ENCODE measurements at places on chromosomes 16 and 17. TPM values are rescaled to one million over a fixed set of nuclear protein-coding genes. Genes with fewer than 3 reads are reported as not detected.
A peak's percentile ranks its signal among the peaks of the same experiment; 100 is the strongest.

GRCh38 chr16:69435977-69436820, 11.8 kb downstream of the CYB5B start:
- H3K36me3 ChIP-seq: peaks cover 37% of the 10 kb centered on the region
- no peaks in the 10 kb centered on the region for H3K27me3 ChIP-seq
- H3K27ac ChIP-seq: no peak overlapping the region
- H3K4me3 ChIP-seq: no peak overlapping the region
- no peak for DNase-seq

GRCh38 chr17:1376061-1376460, 24.0 kb downstream of the YWHAE start:
- peak overlapping the region; percentile 81 for H3K27ac ChIP-seq
- DNase-seq: no peak
- peak overlapping the region; percentile 56 for H3K4me3 ChIP-seq
- H3K36me3 ChIP-seq: peaks cover 6% of the 10 kb centered on the region
- H3K4me1 ChIP-seq: peaks cover 55% of the 10 kb centered on the region

DNA sequence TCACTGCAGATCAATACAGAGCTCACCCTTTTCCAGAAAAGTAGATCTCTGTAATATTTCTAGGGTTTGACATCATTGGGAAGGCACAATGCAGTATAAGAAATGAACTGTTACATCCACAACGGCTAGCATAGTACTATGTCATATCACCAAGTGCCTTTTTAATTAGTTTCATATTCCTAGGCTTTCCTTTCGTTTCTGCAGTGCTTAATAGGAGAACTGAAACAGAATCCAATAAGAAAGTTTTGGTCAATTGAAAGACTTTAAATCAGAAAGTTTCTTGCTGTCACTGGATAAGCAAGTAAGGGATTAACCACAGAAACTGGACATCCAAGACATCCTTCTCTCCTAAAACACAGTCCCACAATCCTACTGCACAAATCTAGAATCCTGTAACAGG, 3.5 kb upstream of the RNF43 start:
- no peaks in the 10 kb centered on the region for H3K27me3 ChIP-seq
- no peak overlapping the region for H3K4me3 ChIP-seq
- H3K36me3 ChIP-seq: no peaks in the 10 kb centered on the region
- DNase-seq: no peak

GRCh38 chr17:40298726-40299125, 10.3 kb upstream of the RARA start:
- no peak overlapping the region for H3K27ac ChIP-seq
- H3K4me3 ChIP-seq: no peak overlapping the region
- no peak for DNase-seq
- peaks cover 20% of the 10 kb centered on the region for H3K4me1 ChIP-seq
- H3K36me3 ChIP-seq: peaks cover 46% of the 10 kb centered on the region
- H3K27me3 ChIP-seq: no peaks in the 10 kb centered on the region

GRCh38 chr17:1324201-1324771, 44.8 kb downstream of the TRARG1 start:
- H3K4me1 ChIP-seq: no peaks in the 10 kb centered on the region
- H3K36me3 ChIP-seq: no peaks in the 10 kb centered on the region
- peaks cover 25% of the 10 kb centered on the region for H3K27me3 ChIP-seq
- no peak for DNase-seq
- no peak overlapping the region for H3K27ac ChIP-seq

GRCh38 chr16:19708296-19709205, 9.5 kb downstream of the KNOP1 start:
- no peak overlapping the region for H3K4me3 ChIP-seq
- no peaks in the 10 kb centered on the region for H3K4me1 ChIP-seq

DNA sequence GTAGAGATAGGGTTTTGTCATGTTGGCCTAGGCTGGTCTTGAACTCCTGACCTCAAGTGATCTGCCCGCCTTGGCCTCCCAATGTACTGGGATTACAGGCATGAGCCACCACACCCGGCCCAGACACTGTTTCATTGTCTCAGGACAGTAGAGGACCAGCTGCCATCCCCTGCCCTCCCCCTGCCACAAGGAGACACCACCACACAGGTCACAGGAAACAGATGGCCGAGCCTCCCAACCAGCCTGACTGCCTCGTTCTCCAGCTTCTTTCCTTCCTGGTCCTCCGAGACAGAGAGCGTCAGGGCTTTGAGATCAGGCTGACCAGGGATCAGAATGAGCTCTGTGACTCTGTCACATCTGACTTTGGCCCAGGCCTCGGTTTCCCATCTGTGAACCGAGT, 20.8 kb upstream of the RNPS1 start:
- no peaks in the 10 kb centered on the region for H3K4me1 ChIP-seq
- no peak overlapping the region for H3K27ac ChIP-seq
- H3K4me3 ChIP-seq: no peak overlapping the region
- no peaks in the 10 kb centered on the region for H3K36me3 ChIP-seq

GRCh38 chr16:84883301-84883700, 63.5 kb downstream of the CRISPLD2 start:
- no peaks in the 10 kb centered on the region for H3K4me1 ChIP-seq
- no peak overlapping the region for H3K27ac ChIP-seq
- no peak for DNase-seq
- H3K27me3 ChIP-seq: peaks cover 13% of the 10 kb centered on the region
- H3K36me3 ChIP-seq: no peaks in the 10 kb centered on the region

DNA sequence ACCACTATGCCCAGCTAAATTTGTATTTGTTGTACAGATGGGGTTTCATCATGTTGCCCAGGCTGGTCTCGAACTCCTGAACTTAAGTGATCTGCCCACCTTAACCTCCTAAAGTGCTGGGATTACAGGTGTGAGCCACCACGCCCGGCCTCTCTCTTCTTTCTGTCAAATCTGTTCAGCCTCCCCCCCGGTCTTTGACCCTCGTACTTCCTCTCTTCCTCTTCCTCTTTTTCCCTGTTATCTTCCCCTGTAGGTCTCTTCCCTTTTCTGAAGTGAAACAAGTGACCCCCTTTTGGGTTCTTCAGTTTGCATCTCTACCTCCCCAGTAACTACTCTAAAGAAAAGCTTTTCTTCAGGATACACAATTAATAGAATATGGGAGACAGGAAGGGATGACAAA, 31.7 kb upstream of the DHX40 start:
- DNase-seq: no peak
- H3K4me3 ChIP-seq: no peak overlapping the region
- peaks cover 2% of the 10 kb centered on the region for H3K4me1 ChIP-seq
- peaks cover 17% of the 10 kb centered on the region for H3K27me3 ChIP-seq
- H3K27ac ChIP-seq: no peak overlapping the region

DNA sequence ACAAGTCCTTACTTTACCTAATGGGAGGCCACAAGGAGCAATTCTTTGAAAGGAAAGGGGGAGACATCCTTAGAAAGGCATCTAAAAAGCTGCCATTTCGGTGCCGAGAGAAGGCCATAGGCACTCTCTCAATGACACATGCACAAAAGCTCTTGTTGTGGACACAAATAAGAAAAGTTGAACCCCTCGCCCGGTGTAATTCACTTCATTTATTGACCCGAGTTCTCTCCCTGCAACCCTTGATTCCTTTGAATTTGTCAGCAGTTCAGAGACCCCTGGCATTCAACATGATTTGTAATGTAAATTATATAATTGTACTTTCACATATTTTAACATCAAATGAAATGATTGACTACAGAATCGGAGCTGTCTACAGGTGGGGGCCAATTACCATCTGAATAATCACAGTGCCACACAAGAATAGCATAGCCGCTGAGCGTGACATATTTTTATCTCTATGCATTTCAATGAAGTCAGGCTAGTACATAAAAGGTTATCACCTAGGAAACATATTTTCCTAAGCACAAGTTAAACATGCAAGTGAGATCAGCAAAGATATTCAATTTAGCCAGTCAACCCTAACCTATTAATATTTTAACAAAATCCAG, 66.7 kb downstream of the IRX6 start:
- peaks cover 4% of the 10 kb centered on the region for H3K27me3 ChIP-seq
- H3K36me3 ChIP-seq: no peaks in the 10 kb centered on the region
- H3K4me1 ChIP-seq: no peaks in the 10 kb centered on the region
- DNase-seq: no peak
- H3K4me3 ChIP-seq: no peak overlapping the region
- no peak overlapping the region for H3K27ac ChIP-seq

DNA sequence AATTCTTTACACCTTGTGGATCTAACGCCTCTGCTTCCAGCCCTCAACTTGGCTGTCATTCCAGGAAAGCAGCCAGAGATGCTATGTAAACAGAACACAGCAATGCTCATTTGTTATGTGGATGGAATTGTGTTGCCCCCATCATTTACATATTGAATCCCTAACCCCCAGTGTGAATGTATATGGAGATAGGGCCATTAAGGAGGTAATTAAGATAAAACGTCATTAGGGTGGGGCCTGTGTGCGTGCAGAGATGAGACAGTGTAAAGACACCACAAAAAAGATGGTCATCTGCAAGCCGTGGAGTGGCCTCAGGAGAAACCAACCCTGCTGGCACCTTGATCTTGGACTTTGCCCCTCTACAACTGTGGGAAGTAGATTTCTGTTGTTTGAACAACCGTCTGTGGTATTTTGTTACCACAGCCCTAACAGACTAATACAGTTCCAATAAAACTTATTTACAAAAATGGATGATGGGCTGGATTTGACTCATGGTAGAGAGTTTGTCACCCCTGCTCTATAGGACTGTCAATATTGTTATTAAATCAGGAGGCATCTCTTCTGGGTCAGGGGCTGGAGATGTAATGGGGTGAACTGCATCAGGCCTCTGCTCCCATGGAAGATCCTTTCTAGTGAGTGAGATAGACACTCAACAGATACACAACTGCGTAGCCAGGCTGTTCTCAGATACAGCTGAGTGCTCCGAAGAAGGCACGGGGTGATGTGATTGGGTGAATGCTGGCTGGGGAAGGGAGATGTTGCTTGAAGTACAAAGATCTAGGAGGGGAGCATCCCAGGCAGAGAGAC, 339.0 kb downstream of the SNX29 start:
- DNase-seq: no peak
- peak overlapping the region; percentile 50 for H3K27ac ChIP-seq
- no peaks in the 10 kb centered on the region for H3K27me3 ChIP-seq
- no peak overlapping the region for H3K4me3 ChIP-seq
- H3K4me1 ChIP-seq: no peaks in the 10 kb centered on the region

DNA sequence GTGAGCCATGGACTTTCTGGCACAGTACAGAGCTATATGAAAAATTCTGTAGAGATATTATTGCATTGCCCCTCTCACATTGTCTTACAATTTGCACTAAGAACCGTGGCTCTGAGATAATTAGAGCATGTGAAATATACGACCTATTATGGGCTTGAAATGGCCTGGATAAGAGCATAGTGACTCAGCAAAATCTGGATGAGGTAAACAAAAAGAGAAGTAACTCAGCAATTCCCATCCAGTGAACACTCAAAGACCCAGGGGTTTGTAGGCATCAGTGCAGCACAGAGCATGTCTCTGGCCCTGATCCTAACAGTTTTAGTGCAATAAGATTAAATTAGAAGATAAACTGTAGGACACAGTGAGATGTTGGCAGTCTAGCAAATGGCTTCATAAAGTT, 317.2 kb upstream of the MYOCD start:
- no peak for DNase-seq
- H3K4me1 ChIP-seq: no peaks in the 10 kb centered on the region
- H3K27me3 ChIP-seq: no peaks in the 10 kb centered on the region
- H3K36me3 ChIP-seq: no peaks in the 10 kb centered on the region
- H3K4me3 ChIP-seq: no peak overlapping the region

DNA sequence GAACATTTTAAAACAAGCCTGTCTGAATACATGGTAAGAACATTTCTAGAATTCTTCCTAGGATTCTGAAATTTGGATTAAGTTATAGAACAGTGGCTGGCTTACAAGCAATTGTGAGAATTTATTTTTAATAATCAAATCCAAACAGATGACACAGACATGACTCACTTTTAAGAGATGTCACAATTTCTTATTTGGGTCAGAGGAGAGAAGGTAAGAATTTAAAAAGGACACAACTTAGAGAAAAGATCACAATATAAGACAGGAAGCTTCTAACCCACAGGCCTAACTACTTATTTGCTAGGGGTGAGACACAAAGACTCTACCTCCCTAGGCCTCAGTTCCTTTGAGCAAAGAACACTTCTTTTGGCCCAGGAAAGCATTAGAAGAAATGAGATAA, 32.7 kb downstream of the ZZEF1 start:
- peaks cover 15% of the 10 kb centered on the region for H3K4me1 ChIP-seq
- peak overlapping the region; percentile 43 for H3K27ac ChIP-seq
- H3K4me3 ChIP-seq: no peak overlapping the region
- H3K36me3 ChIP-seq: peaks cover 19% of the 10 kb centered on the region
- DNase-seq: no peak

DNA sequence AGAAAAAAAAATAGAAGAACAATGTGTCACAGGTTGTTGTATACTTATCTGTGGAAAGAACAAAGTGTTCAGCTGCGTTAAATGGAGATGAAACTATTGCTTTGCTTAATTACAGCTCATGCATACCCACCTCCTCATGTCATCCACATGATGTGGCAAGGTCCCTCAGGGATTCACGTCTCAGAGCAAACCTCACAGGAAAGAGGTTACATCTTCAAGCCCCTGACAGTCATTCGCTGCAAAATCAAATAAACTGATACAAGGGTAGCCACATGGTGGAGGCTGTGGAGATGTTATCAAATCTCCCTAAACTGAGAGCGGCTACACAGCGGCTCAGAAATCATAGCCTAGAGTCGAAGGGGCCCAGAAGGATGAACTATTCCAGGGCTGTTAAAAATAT, 21.1 kb downstream of the GINS3 start:
- H3K27ac ChIP-seq: no peak overlapping the region
- no peak for DNase-seq
- no peak overlapping the region for H3K4me3 ChIP-seq

DNA sequence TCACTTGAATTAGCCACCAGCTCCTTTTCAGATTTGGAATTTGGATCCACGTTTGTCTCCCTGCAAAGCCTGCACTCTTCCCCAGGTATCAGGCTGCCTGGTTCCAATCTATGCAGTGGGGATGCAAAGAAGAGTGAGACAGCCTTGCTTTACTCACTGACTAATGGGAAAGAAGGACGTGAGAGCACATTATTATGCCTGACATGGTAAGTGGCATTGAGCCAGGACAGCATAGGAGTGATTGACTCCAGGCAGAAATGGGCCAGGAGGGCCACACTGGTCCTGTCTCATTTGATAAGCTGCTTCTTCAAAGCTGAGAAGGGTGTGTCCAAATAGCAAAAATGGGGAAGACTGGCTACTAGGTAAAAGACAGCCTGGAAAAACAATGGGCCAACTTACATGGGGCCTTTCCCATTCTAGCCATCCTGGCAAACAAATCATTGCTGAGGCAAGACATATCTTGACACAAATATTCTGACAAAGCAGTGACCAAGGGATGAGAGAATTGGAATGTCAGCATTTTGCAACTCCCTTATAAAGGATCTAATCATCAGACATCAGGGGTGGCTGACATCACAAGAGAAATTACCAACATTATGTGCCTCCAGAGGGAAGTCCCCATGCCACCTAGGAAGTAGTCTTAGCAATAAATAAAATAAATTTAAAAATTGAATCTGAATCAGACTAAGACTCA, 38.6 kb downstream of the CDH11 start:
- no peak overlapping the region for H3K4me3 ChIP-seq
- no peak for DNase-seq
- H3K4me1 ChIP-seq: no peaks in the 10 kb centered on the region
- no peak overlapping the region for H3K27ac ChIP-seq

The CCL22 gene
- 0.33 TPM for total RNA-seq

The KRTAP4-5 gene
- not detected for total RNA-seq

The RHBDF1 gene
- 0.33 TPM for total RNA-seq

The DLG4 gene
- 22.4 TPM for total RNA-seq

The CACNG3 gene
- not detected for total RNA-seq

The CDRT15L2 gene
- not detected for total RNA-seq

The TEPSIN gene
- 78.8 TPM for total RNA-seq

The SMYD4 gene
- 44.7 TPM for total RNA-seq

The HS3ST4 gene
- total RNA-seq: not detected
